ENCODE measurements at places on chromosomes 5 and 9. TPM values are rescaled to one million over a fixed set of nuclear protein-coding genes. Genes with fewer than 3 reads are reported as not detected.
A peak's percentile ranks its signal among the peaks of the same experiment; 100 is the strongest.

- H3K27ac ChIP-seq, result no peak overlapping the region
- H3K36me3 ChIP-seq, result no peaks in the 10 kb centered on the region
- no peaks in the 10 kb centered on the region for H3K27me3 ChIP-seq
- no peak for DNase-seq
Measured at GRCh38 chr5:150301170-150301505, 1.6 kb downstream of the ARSI start.

The SLC23A1 gene
- 166 TPM for total RNA-seq

GRCh38 chr5:148969291-148969690 is 93.6 kb downstream of the SH3TC2 start:
- H3K27ac ChIP-seq, result no peak overlapping the region
- H3K36me3 ChIP-seq, result no peaks in the 10 kb centered on the region
- no peaks in the 10 kb centered on the region for H3K4me1 ChIP-seq
- no peak overlapping the region for H3K4me3 ChIP-seq
- H3K27me3 ChIP-seq, result no peaks in the 10 kb centered on the region

The ZFP2 gene
- 0.70 TPM for total RNA-seq

- no peak overlapping the region for H3K27ac ChIP-seq
- no peak overlapping the region for H3K4me3 ChIP-seq
- DNase-seq, result no peak
Measured at GRCh38 chr5:43275391-43275790, 37.8 kb downstream of the HMGCS1 start.

The KYAT1 gene
- 7.5 TPM for total RNA-seq

DNA sequence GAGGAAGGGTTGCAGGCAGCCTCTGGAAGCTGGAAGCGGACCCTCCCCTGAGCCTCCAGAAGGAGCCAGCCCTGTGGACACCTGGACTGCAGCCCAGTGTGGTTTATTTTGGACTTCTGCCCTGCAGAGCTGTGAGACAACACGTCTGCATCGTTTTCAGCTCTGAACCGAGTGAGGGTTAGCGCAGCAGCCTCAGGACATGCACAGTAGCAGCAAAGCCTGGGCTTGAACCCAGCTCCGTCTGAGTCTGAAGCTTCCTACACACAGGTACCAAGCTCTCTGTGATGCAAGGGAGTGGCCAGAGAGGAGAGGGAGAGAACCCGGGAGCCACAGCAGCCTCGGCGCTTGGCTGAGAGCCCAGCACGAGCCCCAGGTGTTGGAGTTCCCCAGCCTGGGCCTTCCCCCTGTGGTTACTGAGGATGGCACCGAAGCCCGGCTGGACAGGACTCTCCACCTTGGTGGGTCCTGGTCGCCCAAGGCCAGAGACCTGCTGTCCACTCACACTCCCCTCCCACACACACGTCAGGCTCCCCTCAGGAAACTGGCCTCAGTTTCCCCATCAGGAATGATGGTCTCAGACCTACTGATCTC is 128.2 kb downstream of the OLFM1 start:
- no peak overlapping the region for H3K27ac ChIP-seq
- peak; percentile 43 for DNase-seq
- H3K4me1 ChIP-seq, result no peaks in the 10 kb centered on the region
- H3K36me3 ChIP-seq, result no peaks in the 10 kb centered on the region
- no peak overlapping the region for H3K4me3 ChIP-seq
- no peaks in the 10 kb centered on the region for H3K27me3 ChIP-seq

GRCh38 chr5:56269216-56269927 is 36.2 kb upstream of the ANKRD55 start:
- H3K36me3 ChIP-seq, result no peaks in the 10 kb centered on the region
- H3K4me1 ChIP-seq, result peaks cover 4% of the 10 kb centered on the region
- no peak for DNase-seq
- H3K27me3 ChIP-seq, result no peaks in the 10 kb centered on the region
- no peak overlapping the region for H3K4me3 ChIP-seq

The ANKRD34B gene
- total RNA-seq, result not detected

DNA sequence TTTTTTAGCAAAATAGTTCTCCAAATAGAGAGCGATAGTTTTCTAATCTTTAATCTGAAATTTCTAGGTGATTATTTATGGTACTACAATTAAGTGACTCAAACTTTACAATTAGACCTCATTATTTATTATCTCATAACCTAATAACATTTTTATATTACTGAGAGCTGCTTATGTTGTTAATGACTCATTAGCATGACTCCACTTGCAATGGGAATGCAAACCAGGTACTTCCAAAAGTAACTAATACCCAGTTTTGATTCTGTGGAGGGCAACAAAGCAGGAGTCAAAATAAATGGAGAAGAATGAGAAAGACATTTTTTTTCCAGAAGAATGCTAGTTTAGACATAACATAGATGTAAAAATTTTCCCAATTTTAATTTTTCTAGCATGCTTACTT is 466.0 kb downstream of the PLK2 start:
- no peak overlapping the region for H3K27ac ChIP-seq
- H3K27me3 ChIP-seq, result no peaks in the 10 kb centered on the region
- no peaks in the 10 kb centered on the region for H3K36me3 ChIP-seq
- DNase-seq, result no peak
- H3K4me1 ChIP-seq, result no peaks in the 10 kb centered on the region

- H3K27ac ChIP-seq, result no peak overlapping the region
- no peak overlapping the region for H3K4me3 ChIP-seq
- H3K27me3 ChIP-seq, result no peaks in the 10 kb centered on the region
- H3K4me1 ChIP-seq, result no peaks in the 10 kb centered on the region
- DNase-seq, result no peak
- H3K36me3 ChIP-seq, result no peaks in the 10 kb centered on the region
Measured at GRCh38 chr5:66009277-66009676, 82.9 kb downstream of the ERBIN start.

The SPATA31A3 gene
- total RNA-seq, result not detected

The LRSAM1 gene
- total RNA-seq, result 19.3 TPM

GRCh38 chr5:129079496-129079895 is 15.1 kb upstream of the ISOC1 start:
- no peak overlapping the region for H3K27ac ChIP-seq
- no peaks in the 10 kb centered on the region for H3K36me3 ChIP-seq
- H3K27me3 ChIP-seq, result no peaks in the 10 kb centered on the region
- H3K4me1 ChIP-seq, result no peaks in the 10 kb centered on the region
- H3K4me3 ChIP-seq, result no peak overlapping the region

The GAS1 gene
- 2.3 TPM for total RNA-seq

The SERF1A gene
- total RNA-seq, result 9.1 TPM
